Fibroblast of pulmonary artery (primary cell): ENCODE measurements at places on chromosomes 4 and X.

DNA sequence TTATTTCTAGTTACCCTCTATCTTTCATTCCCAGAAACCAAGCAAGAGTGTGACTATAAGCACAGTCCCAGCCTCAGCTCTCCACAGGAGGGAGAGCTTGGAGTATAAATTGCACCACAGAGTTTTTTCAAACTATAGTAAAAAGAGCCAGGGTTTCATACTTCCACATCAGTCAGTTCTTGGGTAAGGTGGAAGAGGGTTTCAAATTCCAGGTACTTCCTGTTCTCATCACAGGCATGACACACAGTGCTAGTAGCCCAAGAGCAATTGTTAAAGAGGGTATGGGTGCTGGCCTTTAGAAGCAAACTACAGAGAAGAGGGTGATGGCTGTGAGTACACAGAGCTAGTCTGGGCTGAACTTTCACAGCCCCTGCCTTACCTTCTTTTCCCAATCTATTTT, 5.7 kb upstream of the IL1RAPL1 start:
- no peak for DNase-seq

DNA sequence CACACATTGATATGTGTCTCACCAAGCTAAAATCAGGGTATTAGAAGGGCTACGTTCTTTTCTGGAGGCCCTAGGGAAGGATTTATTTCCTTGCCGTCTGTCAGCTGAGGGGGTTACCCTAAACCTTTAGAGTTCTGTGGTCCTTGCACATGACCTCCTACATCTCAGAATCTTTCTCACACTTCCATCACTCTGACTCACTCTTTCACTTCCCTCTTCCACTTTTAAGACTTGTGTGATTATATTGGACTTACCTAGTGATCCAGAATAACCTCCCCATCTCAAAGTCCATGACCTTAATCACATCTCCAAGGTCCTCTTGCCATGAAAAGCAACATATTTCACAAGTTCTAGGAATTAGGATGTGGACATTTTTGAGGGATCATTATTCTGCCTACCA, 53.6 kb upstream of the FUNDC1 start:
- DNase-seq, result no peak

DNA sequence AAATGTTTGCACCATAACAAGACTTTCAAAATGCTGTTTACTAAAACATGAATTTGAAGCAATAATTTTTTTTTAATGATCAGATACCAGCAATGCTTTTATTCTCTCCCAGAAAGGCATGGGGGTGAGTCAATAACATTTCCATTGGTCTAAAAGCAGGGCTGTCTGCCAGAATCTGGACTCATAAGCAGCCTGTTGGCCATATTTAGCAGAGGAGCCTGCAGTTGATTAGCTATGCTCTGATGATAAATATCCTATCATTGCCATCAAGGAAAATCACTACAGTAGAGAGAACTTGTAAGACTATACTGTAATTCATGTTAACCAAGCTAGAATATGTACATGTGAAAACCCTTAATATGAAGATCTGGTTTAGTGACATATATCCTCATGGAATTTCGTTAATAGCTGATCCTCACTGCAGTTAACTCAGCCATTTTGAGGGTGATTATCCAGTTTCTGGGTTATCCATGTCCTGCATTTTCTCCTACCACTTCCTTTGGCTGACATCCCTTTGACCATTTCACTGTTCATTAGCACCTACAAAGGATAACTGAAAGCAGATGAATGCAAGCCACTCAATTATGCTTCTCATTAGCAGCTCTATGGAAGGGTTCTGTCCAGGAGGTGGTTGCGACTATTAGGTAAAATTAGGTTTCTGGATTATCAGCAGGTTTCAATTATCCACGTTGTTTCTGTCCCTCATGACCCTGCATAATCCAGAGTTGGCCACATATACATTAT, 72.9 kb upstream of the DIAPH2 start:
- DNase-seq, result peak; percentile 39

DNA sequence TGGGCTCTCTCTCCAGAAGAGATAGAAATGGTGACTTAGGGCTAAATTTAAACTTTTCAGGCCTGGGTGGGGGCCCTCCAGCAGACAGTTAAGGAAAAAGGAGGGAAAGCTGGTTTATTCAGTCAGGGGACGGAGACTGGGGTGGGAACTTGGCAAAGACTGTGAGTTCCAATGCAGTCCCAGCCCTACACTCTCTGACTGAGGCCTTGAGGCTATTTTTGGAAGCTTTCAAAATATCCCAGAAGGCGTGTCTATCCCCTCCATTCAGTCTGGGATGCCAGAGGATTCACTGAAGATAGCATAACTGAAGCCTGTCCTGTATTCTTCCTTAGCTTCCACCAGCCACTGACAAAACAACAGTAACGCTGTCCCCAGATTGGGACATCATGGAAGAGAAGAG, 32.1 kb upstream of the MSN start:
- peak; percentile 34 for DNase-seq

GRCh38 chr4:106323119-106323518, 6.8 kb downstream of the AIMP1 start:
- no peak for DNase-seq

- DNase-seq, result no peak
Observed at GRCh38 chrX:136766785-136767103, 14.0 kb downstream of the ARHGEF6 start.

GRCh38 chrX:110086916-110087484, 84.1 kb downstream of the TMEM164 start:
- DNase-seq, result peak; percentile 94

- DNase-seq, result peak; percentile 86
Observed at GRCh38 chr4:11543706-11544105, 115.0 kb upstream of the HS3ST1 start.

GRCh38 chr4:13514722-13515121, 29.6 kb downstream of the NKX3-2 start:
- no peak for DNase-seq

- DNase-seq, result peak; percentile 44
Observed at GRCh38 chr4:181897935-181898334, 345.3 kb upstream of the TENM3 start.

GRCh38 chr4:73311428-73311827, 52.8 kb upstream of the ANKRD17 start:
- peak; percentile 61 for DNase-seq

- DNase-seq, result no peak
Observed at GRCh38 chr4:59412739-59413138, 1787.4 kb upstream of the ADGRL3 start.

GRCh38 chrX:40933706-40934425, 151.4 kb upstream of the USP9X start:
- DNase-seq, result peak; percentile 69

GRCh38 chr4:158314756-158315487, 104.6 kb downstream of the TMEM144 start:
- DNase-seq, result peak; percentile 95

DNA sequence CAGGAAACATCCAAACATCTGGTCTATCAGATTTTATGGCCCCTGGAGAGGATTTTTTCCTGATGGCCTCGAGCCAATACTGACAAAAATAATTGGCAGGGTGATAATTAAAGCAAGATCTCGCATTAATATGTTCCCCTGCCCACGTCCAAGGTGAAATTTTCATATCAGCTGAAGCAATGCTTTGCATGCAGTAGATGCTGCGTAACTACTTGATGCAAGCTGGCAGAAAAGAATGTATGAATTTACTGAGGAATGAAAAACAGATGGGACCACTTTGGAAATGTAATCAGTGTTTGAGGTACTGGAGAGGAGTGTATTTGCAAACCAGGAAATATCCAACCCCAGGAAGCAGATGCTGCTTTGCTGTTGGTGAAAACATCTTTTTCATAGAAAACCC, 36.8 kb upstream of the REST start:
- peak; percentile 14 for DNase-seq

DNA sequence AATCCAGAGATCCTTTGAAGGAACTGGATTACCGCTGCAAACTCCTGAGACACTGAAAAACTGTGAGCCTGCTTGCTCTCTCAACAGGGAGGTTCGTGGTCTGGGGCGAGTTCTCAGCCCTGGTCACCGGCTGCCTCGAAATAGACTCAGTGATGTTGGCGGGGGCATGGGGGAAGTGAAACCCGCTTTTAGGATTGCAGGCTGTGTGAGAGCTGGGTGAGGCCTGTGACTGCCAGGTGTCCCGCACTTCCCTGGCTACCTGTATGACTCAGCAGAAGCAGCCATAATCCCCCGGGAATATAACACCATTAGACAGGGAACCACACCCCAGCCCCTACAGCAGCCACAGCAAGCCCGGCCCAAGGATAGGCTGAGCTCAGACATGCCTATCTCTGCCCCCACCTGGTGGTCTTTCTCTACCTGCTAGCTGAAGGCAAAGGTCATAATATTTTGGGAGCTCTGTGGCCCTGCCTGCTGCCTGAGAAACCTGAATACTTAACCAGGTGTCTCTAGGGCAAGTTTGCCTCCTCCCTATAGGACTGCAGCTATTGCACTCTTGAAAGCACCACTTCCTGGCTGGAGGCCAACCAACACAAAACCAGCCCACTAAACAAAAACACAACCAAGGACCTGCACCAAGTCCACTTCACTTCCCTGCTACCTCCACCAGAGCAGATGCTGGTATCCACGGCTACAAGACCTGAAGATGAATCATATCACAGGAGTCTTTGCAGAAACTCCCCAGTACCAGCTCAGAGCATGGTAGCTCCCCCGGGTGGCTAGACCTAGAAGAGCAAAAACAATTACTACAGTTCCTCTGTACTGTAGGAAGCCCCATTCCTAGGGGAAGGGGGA, 202.0 kb downstream of the RRAGB start:
- no peak for DNase-seq

DNA sequence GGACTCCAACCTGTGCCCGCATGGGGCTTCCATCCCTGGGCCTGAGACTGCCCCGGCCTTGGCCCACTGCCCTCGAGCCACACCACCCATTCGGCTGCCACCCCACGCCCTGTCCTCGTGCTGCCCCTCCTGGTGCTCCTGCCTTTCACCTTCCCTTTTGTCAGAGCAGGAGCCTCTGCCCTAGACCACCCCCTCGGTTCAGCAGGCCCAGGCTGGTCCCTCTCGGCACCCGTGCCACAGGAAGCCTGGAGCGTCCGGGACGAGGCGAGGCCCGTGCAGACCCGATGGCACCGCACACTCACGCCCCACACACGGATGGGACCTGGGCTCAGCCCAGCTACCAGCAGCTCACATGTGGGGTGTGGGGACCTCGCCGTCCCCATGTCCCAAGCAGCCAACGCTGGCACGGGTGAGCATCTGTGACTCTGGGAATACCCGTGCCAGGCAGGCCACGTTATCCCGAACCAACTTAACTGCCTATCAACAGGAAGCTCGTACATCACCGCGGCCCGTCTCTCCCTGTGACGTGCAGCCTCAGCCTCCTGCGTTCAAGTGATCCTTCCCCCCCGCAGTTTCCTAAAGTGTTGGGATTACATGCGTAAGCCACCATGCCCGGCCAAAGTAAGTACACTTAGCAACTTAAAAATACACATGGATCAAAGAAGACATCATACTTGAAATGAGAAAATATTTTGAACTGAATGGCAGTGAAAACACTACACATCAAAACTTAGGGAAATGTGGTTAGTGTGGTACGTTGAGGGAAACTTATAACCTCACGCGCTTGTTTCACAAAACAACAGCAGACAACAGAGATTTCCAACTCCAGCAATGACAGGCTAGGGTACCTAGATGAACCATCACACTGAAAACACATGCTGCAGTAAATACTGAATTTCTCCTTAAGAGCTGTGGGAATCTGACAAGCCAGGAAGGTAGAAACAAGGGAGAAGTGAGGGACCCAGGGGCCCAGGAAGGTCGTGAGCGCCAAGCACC, 29.0 kb downstream of the LRPAP1 start:
- no peak for DNase-seq

GRCh38 chrX:112786076-112786475, 54.6 kb downstream of the AMOT start:
- no peak for DNase-seq

GRCh38 chrX:153551135-153551534, 33.7 kb downstream of the ATP2B3 start:
- DNase-seq, result peak; percentile 29

- no peak for DNase-seq
Observed at GRCh38 chrX:46340696-46341095, 204.5 kb downstream of the ZNF674 start.

GRCh38 chr4:48295116-48295515, 25.5 kb upstream of the TEC start:
- peak; percentile 29 for DNase-seq

DNA sequence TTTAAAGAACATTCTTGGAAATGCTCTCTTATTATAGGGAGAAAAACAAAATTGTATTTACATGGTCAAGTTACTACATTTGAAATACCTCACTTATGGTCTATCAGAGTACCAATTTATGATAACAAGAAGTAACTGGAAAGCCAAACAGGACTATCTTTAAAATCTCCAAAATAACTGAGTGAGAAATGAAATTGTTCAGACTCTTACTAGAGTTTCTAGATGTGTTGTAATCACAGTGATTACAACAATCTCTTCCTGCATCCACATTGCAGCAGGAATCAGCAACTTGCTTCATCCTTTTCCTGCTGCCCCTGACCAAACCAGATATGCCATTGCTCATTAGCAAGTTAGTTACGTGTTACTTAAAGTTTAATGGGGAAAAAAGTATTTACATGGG, 245.2 kb upstream of the SMIM31 start:
- no peak for DNase-seq
